ENCODE measurements at places on chromosomes 5 and 9. TPM values are rescaled to one million over a fixed set of nuclear protein-coding genes. Genes with fewer than 3 reads are reported as not detected.

The FTMT gene
- polyA plus RNA-seq, result not detected

The PCDHGA11 gene
- not detected for polyA plus RNA-seq

The GLRA1 gene
- polyA plus RNA-seq, result not detected

The IFNA21 gene
- not detected for polyA plus RNA-seq

The NR5A1 gene
- not detected for polyA plus RNA-seq

The OTULINL gene
- 47.1 TPM for polyA plus RNA-seq

The TLX3 gene
- polyA plus RNA-seq, result not detected

The GBA2 gene
- 43.3 TPM for polyA plus RNA-seq

The SLC34A1 gene
- polyA plus RNA-seq, result 0.34 TPM

The GFRA3 gene
- not detected for polyA plus RNA-seq

The KLF9 gene
- 3.0 TPM for polyA plus RNA-seq

The FOXD4L6 gene
- not detected for polyA plus RNA-seq

The PCDHA7 gene
- polyA plus RNA-seq, result not detected

The CCDC180 gene
- polyA plus RNA-seq, result 0.17 TPM

The CARTPT gene
- not detected for polyA plus RNA-seq

The TSSK1B gene
- polyA plus RNA-seq, result not detected

The LMX1B gene
- polyA plus RNA-seq, result not detected

The MAMDC2 gene
- polyA plus RNA-seq, result 0.81 TPM
